ENCODE measurements at places on chromosomes 1 and 21. TPM values are rescaled to one million over a fixed set of nuclear protein-coding genes. Genes with fewer than 3 reads are reported as not detected.

GRCh38 chr1:55610203-55610602 lies 395.0 kb upstream of the USP24 start:
- no peak for DNase-seq

GRCh38 chr1:18789246-18789645 lies 70.2 kb downstream of the TAS1R2 start:
- DNase-seq, result no peak

DNA sequence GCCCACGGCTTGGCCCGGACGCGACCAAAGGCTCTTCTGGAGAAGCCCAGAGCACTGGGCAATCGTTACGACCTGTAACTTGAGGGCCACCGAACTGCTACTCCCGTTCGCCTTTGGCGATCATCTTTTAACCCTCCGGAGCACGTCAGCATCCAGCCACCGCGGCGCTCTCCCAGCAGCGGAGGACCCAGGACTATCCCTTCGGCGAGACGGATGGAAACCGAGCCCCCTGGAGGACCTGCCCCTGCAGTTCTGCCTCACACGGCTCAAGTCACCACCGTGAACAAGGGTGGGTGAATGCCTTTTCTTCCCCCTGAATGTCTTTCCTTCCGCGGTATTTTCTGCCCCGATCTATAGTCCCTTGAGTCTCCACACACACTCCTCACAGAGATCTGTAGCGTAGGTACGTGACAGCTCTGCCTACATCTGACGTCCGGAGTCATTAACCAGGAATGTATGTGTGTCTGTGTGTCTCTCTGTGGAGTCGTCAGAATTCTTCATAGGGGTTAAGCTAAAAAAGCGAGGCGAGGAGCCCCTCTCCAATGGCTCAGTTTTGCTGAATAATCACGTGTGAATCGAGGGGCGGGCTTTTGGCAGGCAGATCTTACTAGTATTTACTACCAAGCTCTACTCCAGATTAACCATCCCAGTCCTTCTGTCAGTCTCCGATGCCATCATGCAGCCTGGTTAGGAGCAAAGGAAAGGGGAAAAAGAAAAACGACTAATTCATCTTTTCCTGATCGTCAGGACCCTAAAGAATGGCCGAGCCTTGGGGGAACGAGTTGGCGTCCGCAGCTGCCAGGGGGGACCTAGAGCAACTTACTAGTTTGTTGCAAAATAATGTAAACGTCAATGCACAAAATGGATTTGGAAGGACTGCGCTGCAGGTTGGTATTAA lies at the start of gene CDKN2C:
Gene CDKN2C (plus strand): TSS at position 635 of the 898 bp plus-strand sequence. CDS start 124 bp downstream, at position 759.
- DNase-seq, result peak; percentile 84

GRCh38 chr21:25385911-25386474 lies 221.3 kb downstream of the MRPL39 start:
- peak; percentile 51 for DNase-seq

DNA sequence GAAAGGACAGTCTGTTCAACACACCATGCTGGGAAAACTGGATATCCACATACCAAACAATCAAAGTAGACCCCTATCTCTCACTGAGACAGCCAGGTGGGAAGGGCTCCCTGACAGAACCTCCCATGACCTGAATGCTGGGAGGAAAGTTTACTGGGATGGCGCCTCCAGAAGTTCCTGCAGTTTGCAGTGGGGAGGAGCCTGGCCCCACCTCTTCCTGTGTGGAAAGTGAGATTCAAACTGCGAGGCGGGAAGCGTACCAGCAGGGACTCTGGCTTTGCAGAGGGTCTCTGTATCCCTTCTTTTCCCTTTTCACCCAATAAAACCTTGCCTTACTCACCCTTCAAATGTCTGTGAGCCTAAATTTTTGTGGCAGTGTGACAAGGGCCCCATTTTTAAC lies 190.7 kb downstream of the HHIPL2 start:
- no peak for DNase-seq

DNA sequence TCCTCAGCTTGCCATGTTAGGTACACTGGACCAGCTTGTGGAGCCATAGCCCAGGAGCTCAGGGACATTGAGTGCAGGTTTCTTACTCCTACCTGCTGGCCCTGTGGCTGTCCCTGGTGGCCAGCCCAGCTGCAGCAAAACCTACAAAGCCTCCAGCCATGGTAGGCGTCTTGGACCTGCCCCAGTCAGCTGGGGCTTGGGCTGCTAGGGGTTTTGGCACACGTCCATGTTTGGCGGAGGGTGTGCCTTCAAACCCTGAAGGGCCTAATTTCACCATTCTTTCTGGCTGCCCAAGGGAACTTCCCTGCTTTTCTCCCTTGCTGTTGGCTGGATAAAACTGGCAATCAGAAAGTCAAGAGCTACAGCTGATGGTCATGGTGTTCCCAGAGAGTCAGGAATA lies 25.4 kb downstream of the HMGCS2 start:
- DNase-seq, result peak; percentile 25

DNA sequence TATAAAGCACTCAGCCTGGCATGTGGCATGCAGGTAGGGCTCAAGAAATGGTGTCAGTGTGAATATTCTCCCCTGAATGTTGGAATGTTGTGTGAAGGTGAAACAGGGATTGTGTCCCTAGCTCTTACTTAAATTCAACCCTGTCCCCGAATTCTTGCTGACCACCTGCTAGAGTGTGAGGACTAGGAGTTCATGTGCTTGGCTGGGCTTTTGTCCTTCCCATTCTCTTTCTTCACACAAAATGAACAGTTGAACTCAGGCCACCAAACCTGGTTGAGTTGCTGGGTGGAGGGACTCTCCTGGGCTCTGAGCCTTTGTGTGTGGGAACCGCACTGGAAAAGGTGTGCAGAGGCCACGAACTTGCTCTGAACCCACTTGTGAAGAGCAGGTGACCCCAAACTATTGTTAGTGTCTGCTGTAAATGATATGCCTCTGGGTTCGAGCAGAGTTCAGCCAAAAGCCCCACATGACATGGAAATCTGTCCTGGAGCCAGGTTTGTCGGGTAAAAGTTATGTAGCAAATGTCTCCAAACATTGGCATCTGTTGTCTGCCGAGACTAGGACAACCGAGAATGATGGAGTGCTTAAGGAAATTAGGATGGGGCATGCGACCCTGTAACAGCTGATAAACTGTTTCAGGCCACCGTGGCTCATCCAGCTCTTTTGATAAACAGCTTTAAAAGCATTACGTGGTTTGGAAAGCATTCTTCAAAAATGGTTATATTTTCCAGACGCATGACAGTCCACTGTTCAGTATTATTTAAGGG lies 144.2 kb downstream of the DHRS3 start:
- DNase-seq, result peak; percentile 21

GRCh38 chr1:198623752-198624647 lies 14.8 kb upstream of the PTPRC start:
- no peak for DNase-seq

DNA sequence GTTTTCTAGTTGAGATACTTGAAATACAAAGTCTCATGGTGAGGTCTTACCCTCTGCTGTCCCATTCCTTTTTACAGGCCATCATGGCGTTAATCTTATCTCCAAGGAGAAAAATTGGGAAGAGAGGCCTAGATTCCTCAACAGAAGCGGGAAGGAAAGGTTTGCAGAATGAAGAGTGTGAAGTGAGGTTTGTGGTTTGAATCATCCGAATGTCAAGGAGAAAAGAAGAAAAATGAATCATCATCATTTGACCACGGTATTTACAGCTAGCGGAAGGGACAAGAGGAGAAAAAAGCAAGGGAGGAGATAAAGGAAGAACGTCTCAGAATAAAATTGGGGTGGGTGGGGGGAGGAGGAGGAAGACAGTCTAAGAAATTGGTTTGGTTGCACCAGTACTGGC lies 935 bp upstream of the COG2 start:
- peak; percentile 18 for DNase-seq

The MYOC gene
- total RNA-seq, result not detected

The BTG2 gene
- total RNA-seq, result 2.6 TPM

The TNFRSF4 gene
- total RNA-seq, result not detected

The RIMKLA gene
- total RNA-seq, result 3.7 TPM

The HPCAL4 gene
- total RNA-seq, result 0.03 TPM
